Pons (tissue), 1 donor: ENCODE measurements at places on chromosomes 5 and 9.

- no peak for DNase-seq
Observed at GRCh38 chr9:3823842-3824475, 298.2 kb upstream of the RFX3 start.

DNA sequence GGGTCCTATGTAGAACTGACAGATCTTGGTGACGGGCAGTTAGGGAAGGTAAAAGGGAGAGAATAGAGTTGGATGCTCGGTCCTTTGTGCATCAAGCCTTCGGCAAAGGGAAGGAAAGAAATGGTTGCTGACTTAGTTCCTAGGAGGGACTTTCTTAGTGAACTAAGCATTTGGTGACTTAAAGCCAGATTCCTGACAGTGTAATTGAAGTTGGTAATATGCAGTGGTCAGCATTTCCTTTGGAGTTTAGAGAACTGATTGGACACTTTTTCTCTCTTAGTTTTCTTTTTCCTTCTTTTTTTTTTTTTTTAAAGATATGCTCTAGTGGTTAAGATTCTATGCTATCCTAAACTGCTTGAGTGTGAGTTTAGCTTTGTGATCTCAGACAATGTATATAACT, 2.3 kb downstream of the CLTA start:
- no peak for DNase-seq

GRCh38 chr5:10264604-10265003, 14.5 kb downstream of the CCT5 start:
- DNase-seq, result no peak

DNA sequence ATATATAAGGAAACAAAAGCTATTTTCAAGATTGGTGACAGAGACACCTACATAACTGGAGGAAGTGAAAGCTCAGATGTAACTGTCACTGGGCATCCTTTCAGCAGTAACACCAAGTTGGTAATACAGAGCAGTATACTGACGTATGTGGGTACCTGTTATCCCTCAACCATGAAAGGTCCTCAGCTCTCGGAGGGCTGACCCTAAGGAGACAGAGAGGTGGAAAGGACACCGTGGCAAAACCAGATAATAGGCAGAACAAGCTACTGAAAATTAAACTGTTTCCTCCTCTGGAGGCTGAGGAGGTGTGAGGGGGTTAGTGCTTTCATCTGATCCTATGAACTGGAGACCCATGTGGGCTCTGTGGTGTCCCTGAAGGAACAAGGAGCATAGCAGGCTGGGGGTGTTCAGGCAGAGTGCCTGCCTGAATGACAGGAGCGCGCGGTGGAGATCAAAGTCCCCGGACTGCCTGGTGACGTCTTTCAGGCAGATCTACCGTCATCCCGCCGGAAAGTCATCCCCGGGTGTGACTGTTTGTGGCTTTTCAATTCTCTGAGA, 130.2 kb upstream of the FSTL4 start:
- no peak for DNase-seq

DNA sequence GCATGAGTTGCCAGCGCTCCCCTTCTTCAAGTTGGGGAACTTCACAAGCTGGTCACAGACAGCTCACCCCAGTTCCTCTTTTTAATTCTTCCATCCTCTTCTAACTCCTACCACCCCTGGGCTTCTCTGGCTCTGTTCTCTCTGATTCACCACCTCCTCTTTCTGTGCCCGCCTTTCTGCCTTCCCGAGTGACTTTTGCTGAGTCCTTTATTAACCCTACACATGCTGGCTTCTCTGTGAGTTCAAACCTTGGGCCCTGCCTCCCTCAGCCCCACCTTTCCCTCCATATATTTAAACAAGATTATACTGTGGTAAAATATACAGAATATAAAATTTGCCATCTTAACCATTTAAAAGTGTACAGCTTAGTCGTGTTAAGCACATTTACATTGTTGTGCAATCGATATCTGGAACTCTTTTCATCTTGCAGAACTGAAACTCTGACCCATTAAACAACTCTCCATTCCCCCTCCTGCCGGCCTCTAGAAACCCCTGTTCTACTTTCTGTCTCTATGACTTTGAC, 32.0 kb downstream of the SLC46A2 start:
- peak; percentile 77 for DNase-seq

DNA sequence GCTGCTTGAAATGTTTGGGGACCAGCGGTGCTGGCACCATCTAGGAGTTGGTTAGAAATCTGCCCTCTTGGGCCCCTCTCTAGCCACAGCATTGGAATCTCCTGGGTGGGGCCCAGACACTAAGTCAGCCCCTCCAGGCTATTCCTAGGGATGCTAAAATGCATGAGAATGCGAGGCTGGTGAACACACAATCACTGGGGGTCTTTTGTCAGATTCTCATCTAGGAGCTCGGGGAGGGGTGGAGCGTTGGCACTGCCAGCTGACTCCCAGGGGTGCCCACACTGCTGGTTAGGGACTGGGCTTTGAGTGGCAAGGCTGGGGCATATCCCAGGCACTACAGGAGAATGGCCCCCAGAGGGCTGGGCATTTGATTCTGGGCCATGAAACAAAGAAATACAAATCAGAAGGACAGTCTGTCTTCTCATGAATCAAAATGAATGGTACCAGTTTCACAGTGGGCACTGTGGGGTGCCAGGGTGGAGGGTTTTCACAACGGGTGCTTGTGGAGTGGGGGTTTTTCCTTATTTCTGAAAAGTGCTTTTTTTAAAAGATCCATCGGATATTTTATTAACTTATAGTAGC, 127.8 kb upstream of the RAPGEF1 start:
- peak; percentile 65 for DNase-seq

GRCh38 chr9:88362681-88363080, 25.6 kb upstream of the SPIN1 start:
- DNase-seq, result no peak

- DNase-seq, result no peak
Observed at GRCh38 chr5:21895766-21896350, 957.3 kb downstream of the CDH12 start.

GRCh38 chr5:151475388-151475787, 28.0 kb downstream of the SLC36A1 start:
- no peak for DNase-seq

DNA sequence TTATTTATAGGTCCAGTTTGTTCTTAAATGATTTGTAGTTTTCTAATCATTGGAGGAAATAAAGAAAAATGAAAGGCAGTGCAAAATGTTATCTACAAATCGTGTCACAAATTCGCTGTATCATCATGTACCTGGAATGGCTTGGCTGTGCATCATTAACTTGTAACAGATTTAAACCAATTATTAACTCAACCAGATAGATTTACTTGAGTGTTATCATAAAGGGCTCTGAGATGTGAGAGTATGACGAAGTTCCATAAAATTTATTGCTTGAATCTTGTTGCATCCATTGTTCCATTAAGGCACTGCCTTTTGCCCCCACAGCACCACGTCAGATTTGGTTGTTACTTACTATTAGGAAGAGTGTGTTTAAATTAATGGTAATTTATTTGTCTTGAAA, 23.5 kb downstream of the PCSK5 start:
- no peak for DNase-seq

- no peak for DNase-seq
Observed at GRCh38 chr9:108213511-108213910, 642.3 kb downstream of the ACTL7B start.

DNA sequence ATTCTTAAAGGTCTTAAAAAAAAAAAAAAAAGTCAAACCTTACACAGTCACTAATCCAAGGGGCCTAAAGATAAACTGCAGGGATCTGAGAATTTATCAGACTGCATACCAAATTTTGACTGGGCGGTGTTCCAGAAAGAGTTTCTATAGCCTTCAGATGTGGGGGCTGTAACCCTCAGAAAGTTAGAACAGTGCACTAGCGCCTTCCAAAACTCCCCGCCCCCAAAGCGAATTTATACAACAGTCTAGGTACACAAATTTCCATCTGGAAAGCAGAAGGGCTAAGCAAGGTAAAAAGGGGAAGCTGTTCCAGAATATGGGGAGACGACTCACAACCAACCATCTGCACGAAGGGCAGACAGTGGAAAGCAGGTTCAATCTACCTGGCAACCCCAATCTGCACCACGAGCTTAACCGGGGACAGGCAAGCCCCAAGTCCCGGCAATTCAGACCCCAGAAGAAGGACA, 813 bp downstream of the ERMP1 start:
- DNase-seq, result no peak

DNA sequence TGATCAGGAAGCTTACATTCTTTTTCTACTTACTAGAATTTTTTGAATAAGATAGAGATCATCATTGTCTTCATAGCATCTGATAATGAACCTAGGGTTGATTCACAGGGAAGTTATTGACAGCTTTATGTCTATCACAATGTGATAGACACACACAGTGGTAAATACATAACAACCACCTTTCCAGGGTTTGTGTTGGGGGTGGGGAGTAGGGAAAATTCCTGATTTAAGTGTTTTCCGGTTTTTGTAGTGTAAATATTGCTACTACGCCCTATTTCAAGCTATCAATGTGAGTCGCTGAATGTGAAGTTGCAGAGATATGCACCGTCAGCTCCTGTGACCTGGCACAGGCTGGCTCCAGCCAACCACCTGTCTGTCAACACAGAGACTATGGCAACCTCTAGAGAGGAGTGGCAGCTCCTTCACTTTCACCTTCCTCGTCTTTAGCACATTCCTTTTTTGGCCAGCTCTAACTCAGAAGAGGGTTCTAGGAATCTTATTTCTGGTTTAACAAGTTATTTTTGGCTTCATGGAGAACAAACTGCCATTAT, 224.9 kb downstream of the MAT2B start:
- no peak for DNase-seq

DNA sequence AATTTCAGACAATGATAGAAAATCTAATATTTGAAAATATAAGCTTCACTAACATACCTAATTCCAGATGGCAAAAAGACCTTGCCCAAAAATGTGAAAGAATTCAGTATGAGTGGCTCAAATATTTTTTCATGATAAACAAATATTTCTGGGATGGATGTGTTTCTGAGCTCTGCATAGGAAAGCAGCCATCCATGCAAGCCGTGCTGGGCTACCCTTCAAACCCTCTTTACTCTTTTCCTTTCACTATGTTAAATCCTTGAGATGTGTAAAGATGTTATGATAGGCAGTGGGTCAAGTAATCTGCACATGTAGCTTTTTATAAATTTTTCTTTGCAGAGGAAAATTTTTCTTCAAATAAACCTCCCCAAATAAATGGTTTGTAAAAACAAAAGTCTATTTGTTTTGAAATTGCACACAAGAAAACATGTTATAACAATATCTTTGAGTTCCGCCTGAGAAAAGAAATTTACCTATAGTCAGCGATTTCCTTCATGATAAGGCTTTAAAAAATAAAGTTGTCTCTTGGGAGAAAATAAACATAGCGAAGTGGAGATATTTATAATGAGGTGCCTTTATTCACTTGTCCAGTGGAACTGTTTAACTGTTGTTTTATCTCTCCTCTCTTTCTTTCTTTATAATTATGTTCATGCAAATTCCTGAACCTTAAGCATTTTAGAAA, 154.3 kb upstream of the PITX1 start:
- no peak for DNase-seq

DNA sequence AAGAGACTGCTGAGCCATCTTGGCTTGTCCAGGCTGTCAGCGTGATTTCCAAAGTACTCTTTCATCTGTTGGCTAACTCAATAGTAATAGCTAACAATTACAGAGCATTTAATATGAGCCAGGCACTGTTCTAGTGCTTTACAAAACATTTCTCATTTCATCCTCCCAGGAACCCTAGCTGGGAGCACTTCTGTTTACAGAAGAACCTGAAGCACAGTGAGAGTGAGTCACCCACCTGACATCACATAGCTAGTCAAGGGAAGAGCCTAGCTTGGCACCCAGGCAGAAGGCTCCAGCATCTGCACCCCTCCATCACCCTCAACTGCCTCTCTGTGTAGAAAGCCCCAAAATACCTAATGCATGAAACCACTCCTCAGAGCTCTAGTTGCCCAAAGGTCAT, 57.5 kb upstream of the IQGAP2 start:
- DNase-seq, result no peak

- DNase-seq, result no peak
Observed at GRCh38 chr5:132457371-132458225, 33.0 kb downstream of the IRF1 start.

DNA sequence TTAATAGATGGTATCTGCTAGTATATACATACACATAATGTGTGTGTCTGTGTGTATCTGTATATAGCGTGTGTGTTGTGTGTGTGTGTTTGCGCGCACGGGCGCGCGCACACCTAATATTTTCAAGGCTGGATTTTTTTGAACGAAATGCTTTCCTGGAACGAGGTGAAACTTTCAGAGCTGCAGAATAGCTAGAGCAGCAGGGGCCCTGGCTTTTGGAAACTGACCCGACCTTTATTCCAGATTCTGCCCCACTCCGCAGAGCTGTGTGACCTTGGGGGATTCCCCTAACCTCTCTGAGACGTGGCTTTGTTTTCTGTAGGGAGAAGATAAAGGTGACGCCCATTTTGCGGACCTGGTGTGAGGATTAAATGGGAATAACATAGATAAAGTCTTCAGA, 757 bp downstream of the FXN start:
- DNase-seq, result peak; percentile 17

DNA sequence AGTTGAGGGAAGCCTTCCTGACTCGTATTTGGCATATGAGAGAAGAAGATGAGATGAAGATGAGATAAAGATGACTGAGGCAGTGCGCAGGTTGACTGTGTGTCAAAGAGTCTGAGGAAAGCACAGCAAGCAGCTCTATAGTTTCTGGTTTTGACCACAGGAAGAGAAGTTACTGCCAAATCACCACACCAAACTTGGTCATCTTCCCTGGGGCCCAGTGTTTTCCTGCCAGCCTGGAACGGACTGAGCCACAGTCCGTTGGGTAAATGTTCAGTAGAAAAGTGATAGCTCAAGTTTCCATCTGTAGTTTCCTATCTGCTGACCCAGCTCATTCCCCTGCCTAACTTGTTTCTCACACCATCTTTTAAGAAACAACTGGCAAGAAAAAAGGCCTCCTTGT, 80.7 kb upstream of the ADAMTS19 start:
- no peak for DNase-seq

DNA sequence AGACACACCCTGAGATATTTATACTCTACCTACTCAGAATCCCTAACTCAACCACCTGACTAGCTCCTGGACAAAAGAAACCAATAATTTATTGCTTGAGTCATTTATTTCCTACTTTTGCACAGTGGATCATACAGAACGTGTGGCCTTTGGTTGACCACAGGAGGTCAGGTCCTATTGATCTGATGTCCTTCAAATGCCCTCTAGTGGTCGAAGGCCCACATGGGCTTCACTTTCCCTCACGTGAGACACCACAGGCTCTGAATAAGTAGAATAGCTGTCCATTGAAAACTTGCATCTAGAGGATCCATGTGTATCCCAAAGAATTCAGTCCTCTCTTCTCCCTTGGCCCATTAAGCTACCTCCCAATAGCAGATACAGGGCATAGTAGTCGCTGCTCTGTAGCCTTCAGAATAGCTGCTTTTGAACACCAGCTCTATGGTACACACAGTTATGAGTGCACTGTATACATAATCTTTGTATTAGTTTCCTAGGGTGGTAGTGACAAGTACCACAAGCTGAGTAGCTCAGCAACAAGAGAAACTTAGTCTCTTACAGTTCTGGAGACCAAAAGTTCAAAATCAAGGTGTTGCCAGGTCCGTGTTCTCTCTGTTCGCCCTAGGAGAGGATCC, 177.6 kb upstream of the SMARCA2 start:
- peak; percentile 56 for DNase-seq

DNA sequence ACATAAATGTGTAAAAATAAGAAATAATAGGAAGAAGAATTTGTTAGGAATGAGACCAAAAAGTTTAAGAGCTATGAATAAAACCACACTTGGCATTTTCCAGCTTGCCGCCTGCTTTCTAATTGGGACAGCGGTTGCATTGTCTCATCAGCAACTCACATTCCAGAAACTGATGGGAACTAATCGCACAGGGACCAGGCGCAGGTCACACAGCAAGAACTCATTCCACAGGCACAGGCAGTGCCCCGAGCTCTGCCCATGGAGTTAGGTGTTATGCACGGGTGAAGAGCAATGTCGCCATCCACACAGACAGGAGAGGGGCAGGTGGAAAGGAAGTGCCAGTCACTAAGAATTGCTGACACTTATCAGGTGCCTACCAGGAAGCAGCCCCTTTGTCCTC, 279.9 kb downstream of the NSG2 start:
- DNase-seq, result no peak
